ENCODE measurements at places on chromosomes 12 and 14. TPM values are rescaled to one million over a fixed set of nuclear protein-coding genes. Genes with fewer than 3 reads are reported as not detected.

- DNase-seq, result no peak
Observed at GRCh38 chr14:56810147-56810719, at the start of gene OTX2. TSS of gene OTX2 (minus strand) at chr14:56810479. CDS start at chr14:56805456, 5,023 bp downstream.

GRCh38 chr14:78162202-78162601 is 8.0 kb upstream of the NRXN3 start:
- DNase-seq, result no peak

The DIO2 gene
- 0.47 TPM for polyA plus RNA-seq

The FGF6 gene
- polyA plus RNA-seq, result not detected

- DNase-seq, result no peak
Observed at GRCh38 chr14:95489214-95490137, 27.0 kb downstream of the SYNE3 start.

The ENTPD5 gene
- polyA plus RNA-seq, result 16.9 TPM

DNA sequence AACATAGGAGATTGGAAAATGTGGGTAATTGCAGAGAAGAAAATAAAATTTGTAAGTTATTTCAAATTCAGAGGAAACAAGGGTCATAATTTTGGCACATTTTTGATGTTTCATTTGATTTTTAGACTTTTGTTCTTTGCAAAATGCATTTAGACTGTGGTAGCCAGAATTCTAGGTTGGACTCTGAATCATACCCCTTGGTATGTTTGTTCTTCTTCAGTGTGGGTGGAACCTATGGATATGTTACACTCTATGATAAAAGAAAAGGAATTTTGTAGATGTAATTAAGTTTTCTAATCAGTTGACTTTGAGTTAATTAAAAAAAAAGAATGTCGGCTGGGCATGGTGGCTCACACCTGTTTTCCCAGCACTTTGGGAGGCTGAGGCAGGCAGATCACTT is 827.0 kb downstream of the AACS start:
- DNase-seq, result no peak

GRCh38 chr14:105911006-105911847 is 384.8 kb downstream of the TMEM121 start:
- DNase-seq, result no peak

The ANG gene
- polyA plus RNA-seq, result 9.1 TPM

- DNase-seq, result no peak
Observed at GRCh38 chr12:87870061-87870460, 159.1 kb downstream of the C12orf50 start.

DNA sequence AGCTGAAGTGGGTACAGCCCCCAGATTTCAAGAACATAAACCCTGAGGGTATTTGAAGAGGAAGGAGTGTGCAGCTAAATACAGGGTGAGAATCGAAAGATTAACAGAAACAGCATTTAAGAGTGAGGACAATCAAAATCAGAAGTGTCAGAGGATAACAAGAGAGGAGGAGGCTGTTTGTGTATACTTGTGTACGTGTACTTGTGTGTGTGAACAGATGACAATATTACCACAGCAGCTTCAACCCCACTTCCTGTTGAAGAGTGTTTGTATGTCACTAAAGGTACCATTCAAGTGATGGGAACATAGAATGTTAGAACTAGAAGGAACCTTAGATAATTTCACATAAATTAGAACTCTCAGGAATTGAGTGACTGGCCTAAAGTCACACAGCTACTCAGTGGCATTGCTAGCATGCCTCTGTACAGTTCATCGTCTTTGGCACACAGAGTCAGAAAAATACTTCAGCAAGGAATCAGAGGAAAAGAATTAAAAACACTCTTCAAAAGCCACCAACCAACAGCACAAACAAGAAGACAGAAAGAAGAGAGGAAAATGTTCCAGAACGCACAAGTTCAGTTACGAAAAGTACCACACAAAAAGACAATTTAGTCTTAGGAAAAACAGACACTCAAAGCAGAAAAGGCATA is 164.3 kb upstream of the BCL2L14 start:
- no peak for DNase-seq

All from left renal pelvis (tissue), 4 donors.